Left kidney (tissue), 8 donors: ENCODE measurements at places on chromosomes 6 and 20. TPM values are rescaled to one million over a fixed set of nuclear protein-coding genes. Genes with fewer than 3 reads are reported as not detected.

MTFR2 gene
- 4.9 TPM for polyA plus RNA-seq

SOX18 gene
- polyA plus RNA-seq: 4.5 TPM

HSPA12B gene
- 11.5 TPM for polyA plus RNA-seq

SNAI1 gene
- polyA plus RNA-seq: 7.2 TPM

SIRPB1 gene
- 0.30 TPM for polyA plus RNA-seq

MDC1 gene
- 53.0 TPM for polyA plus RNA-seq

LRFN2 gene
- polyA plus RNA-seq: 0.81 TPM

PSORS1C2 gene
- polyA plus RNA-seq: 0.15 TPM

B4GALT5 gene
- 51.5 TPM for polyA plus RNA-seq

ECT2L gene
- 0.55 TPM for polyA plus RNA-seq

CDKN1A gene
- polyA plus RNA-seq: 10.1 TPM

ZNF133 gene
- 35.1 TPM for polyA plus RNA-seq
